ENCODE measurements at places on chromosomes 13 and 19.

DNA sequence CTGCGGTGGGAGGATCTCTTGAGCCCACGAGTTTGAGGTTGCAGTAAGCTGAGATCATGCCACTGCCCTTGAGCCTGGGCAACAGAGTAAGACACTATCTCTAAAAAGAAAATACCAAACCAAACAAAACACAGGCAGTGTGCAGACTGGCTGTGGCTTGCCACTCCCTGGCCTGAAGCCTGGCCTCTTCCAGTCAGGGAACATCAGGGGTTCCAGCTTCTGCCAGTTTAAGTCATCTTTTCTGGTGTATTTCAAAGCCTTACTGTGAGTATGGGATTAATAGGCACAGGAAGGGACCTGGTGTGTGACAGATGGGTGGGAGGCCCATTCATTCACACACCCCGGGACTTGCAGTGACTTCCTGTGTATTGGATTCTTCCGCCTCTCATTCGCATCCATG lies 27.0 kb upstream of the F2RL3 start:
- DNase-seq = no peak

GRCh38 chr19:23415561-23416191 lies 20.4 kb upstream of the ZNF91 start:
- DNase-seq = no peak

- DNase-seq = no peak
Observed at GRCh38 chr19:21586311-21587116, 81.1 kb downstream of the ZNF429 start.

DNA sequence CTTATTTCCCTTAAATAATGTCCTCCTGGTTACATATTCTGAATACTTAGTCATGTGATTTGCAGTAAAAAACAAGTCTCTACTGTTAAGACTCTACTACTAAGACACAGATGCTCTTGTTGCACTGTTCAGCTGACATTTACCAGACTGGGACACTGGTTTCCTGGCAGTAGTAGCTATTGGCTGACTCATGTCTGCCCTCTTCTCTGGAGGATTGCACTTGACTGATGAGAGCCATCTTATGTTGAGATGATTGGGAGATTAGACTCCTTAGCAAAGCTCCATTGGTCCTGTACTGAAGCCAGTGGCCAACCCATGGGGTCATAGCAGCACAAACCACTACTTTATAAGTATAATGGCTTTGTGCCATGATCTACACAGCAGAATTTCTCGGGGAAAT lies 1672.6 kb upstream of the PCDH20 start:
- DNase-seq = no peak

DNA sequence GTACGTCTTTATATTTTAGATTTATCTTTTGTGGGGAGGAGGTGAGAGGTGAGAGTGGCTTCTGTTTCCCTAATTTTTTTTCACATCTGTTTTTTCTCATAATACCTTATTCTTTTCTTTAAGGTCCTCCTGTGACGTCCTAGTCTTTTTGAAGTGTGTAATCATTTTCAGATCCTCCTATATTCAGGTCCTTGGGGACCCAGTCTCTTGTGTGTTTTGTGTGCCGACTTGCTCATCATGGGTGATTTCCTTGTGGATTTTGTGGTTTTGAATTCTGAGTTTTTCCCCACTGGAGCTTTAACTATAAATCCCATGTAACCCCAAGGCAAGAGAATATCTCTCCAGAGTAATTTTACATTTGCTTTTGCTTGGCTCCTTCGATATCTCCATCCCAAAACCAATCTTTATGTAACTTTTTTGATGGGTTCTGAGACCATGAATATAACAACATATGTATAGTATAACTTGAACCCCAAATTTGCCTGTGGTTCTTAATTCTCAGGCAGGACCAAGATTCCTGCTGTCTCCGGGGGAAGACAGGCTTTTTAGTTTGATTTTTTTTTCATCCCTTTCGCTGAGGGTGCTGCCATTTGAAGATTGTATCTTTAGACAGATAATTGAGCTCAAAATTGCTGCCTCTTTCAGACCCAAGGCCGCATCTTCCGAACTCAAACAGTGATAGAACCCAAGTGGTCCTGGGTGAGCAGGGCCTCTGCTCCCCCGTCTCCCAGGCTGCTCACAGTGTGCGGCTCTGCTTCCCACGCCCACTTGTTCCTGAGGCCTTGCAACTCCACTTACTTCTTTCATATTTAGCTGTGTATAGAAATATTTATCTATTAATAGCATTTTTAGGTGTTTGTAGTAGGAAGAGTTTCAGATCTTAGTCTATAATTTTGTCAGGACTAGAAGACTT lies 59.1 kb upstream of the GPR183 start:
- no peak for DNase-seq

DNA sequence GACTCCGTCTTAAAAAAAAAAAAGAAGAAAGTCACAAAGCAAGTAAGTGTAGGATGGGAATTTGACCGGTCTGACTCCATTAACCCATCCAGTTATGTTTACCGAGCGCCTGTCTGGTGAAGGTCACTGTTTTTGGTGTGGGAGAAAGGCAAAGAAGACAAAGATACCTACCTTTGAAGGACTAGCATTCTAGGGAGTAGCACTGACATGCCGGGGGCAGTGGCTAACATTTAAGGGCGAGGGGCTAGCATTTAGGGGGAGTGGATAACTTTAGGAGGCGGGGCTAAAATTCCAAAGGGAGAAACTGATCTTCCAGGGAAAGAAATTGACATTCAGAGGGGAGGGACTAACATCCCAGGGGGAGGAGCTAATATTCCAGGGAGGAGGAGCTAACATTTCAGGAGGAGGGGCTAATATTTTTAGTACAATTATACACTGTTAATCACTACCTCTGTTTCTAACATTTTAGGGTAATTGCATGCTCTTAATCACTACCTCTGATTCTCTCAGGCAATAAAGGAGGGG lies 8.7 kb downstream of the GPR32 start:
- no peak for DNase-seq

DNA sequence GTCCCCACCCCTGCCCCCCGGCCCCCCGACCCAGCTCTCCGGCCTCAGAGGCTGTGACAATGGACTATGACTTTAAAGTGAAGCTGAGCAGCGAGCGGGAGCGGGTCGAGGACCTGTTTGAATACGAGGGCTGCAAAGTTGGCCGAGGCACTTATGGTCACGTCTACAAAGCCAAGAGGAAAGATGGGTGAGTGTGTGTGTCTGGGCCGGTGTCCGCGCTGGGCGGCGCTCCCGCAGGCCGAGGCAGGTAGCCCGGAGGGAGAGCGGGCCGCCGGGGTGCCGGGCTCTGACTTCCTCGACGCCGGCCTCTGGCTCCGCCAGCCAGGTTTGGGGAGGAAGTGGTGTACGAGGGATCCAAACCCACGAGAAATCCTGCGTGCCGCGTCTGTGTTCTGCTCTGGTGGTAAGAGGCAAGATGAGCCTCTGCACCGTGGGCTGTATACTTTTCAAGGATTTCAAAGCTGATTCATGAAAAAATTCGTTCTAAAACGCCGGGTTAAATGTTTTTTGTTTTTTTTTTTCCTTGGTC lies 718 bp downstream of the CDK8 start:
- DNase-seq = no peak

GRCh38 chr13:95220611-95221010 lies 80.6 kb downstream of the ABCC4 start:
- DNase-seq = no peak

DNA sequence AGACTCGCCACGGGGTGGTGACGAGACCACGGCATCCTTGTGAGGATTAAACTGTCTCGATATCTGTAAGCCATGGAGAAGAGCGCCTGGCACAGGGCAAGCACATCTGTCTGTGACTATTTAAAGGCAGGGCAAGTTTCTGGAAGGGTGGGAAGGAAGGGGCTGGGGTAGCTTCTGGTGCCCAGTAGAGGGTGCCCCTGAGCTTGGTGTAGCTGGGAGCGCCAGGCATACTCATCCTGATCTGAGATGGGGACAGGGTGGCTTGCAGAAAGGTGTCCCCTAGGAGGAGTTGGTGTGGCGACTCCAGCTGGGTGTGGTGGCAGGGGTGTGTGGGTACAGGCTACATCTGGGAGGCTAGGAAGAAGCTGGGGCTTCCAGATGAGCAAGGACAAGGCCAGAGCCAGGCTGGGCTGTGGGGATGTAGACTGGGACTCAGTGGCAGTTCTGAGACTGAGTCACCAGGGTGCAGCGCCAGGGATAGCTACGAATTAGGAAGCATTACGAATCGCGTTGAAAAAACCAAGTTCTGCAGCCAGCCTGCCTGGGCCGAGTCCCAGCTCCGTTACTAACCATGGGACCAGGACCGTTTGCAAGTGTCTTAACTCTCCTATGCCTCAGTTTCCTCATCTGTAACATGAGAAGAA lies 23.1 kb upstream of the ASPDH start:
- no peak for DNase-seq

GRCh38 chr19:47063874-47064273 lies 15.4 kb upstream of the TMEM160 start:
- no peak for DNase-seq

- peak; percentile 39 for DNase-seq
Observed at GRCh38 chr19:42178791-42179674, 38.4 kb downstream of the DEDD2 start.

DNA sequence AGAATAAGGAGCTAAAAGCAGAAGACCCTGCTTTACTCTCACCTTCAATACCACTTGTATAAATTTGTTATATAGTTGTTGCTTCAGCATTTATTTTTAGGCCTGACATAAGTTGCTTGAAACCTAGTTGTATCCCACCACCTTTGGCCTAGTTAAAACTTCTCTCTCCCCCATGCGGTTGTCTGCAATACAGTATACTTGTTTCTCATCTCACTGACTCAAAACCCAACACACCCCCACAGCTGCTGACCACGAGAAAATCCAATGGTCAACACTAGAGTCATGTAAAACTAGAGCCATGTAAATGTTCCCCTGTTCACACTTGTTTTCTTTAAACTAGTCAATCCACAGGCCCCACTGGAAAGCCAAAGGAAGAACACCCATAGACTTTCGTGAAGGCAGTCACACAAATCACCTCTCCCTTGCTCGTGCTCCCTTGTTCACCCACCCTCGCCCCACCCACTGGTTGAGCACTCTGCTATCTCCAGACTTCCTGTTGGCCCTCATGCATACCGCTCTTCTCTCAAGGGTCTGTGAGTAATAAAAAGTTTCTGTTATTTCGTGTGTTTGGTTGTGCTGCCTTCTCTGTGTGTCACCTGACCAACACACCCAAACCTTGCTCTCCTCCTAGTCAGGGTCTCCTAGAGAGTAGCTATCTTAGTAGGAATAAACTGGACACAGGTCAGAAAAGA lies 12.9 kb upstream of the CCDC169 start:
- DNase-seq = no peak

DNA sequence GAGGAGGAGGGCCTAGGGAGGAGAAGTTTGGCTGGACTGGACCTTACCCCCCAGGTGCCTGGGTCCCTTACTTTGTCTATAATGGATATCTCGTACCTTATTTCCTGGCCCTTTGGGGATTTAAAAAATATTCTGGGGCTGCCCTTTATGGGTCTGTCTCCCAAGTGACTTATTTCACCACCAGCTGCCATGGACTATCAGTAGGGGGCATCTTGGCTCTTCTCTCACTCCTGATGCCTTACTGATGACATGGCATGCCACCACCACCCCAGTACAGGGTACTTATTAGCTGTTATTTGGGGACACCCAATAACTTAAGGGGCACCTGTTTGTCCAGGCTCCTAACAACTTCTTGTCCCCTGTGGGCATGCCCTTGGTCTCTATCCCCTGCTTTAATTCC lies 38.0 kb downstream of the NFIX start:
- DNase-seq = no peak

DNA sequence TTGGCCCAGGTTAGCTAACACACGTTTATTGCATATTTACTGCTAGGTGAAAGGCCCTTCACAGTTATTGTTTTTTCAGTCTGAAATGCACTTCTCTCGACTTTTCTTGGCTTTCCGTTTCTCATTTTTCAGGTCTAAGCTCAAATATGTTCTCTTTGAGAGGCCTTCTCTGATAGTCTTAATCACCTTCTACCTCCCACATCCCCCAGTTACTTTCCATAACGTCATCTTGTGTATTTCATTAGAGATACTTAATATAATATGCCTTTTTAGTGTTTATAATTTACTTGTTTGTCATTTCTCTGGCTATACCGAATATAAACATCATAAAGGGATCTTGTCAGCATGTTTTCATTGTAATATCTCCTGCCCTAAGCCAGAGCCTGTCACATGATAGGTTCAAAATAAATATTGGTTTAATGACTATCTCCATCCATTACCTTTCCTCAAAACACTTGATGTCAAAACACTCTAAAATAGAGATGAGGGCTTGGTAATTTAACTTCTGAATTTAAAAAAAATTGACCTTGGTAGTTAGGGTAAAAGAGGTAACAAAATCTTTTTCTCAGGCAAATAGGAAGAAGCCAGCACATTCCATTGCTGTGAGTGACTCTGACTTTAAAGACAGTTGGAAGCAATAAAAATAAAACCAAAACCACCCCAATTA lies 168.6 kb upstream of the RFC3 start:
- no peak for DNase-seq

DNA sequence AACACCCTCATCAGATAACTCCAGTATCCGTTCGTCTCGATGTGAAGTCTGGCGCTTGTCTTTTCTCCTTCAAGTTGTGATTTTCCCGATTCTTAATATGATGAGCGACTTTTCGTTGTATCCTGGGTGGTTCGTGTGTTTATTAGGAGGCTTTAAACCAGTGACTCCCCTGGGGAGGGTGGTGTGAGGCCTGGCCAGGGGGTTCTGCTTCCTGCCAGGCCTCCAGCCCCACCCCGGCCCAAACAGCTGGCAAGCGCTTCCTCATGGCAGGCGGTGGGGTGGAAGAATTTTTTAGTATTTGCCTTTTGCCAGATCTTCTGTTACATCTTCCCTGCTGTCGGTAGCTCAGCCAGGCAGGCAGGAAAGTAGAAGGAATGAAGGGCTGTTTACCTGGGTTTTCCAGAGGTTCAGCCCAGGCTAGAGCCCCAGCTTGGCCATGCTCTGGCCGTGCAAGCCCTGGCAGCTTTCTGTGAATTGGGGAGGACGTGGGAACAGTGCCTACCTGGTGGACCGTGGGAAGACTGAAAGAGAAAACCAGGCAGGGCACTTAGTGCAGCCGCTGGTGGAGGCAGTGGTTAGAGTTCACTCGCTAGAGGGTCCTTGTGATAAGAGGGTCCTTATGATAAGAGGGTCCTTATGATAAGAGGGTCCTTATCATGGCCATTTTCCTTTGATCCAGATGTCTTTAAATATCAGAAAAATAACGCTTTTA lies 37.7 kb upstream of the DCUN1D2 start:
- DNase-seq = no peak

DNA sequence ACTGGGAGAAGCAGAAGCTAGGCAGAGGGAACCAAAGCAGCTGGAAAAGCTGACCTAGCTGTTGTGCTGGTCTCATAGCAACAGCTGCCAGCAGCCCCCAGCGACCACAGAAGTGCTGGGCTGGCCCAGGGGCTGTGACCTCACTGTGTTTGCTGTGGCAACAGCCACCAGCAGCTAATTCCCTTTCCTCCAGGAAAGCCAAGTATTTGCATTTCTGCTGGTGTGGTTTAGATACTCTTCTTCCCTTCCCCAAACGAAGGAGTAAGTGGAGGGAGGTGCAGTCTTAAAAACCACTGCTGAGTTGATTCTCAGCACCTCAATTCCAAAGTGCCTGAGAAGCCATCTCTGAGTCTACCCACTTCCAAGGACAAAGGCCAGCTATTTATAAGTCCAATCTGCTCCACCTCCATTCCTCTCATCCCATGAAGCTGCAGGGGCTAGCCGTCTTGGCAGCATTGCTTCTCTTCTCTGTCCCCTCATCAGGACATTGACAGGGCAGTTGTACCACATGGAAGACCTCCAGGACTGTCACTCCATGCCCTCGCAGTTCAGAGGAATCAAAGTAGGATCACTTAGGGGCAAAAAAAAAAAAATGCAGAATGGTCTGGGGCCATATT lies 11.5 kb upstream of the CCDC97 start:
- DNase-seq = no peak

- no peak for DNase-seq
Observed at GRCh38 chr19:47492137-47492533, 8.1 kb upstream of the KPTN start.

All from NCI-H1694 (cell line).